ENCODE measurements at places on chromosomes 5 and 9.
A peak's percentile ranks its signal among the peaks of the same experiment; 100 is the strongest.

DNA sequence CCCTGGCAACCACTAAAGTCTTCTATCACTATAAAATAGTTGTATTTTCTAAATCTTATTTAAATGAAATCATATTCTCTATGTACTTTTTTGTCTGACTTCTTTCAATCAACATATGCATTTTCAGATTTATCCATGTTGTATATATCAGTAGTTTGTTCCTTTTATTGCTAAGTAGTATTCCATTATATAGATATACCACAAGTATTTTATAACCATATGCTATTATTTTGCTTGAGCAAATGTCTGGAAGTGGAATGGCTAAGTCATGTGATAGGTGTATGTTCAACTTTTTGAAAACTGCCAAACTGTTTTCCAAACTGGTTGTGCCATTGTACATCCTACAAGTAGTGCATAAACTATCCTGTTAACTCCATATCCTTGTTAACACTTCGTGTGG lies 131.1 kb downstream of the CWC27 start:
- DNase-seq = no peak

DNA sequence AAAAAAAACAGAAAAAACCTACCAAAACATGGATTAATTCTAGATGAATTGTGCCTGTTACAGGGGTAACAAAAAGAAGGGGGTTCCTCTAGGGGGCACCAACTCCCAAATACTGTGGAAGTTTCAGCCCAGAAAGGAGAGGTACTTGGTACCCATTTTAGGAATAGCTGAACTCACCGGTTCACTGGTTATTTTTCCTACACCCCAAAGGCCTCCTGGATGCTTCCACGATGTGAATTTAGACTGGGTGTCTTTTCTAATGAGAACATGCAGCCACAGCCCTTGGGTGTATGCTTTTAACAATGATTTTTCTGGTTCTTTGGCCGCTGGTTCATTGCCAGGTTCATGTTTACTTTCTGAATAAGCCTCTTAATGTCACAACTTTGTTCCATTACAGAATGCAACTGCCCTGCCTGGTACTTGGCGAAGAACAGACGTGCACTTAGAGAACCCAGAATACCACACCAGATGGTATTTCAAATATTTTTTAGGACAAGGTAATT lies 46.7 kb downstream of the GARNL3 start:
- peak; percentile 2 for DNase-seq

DNA sequence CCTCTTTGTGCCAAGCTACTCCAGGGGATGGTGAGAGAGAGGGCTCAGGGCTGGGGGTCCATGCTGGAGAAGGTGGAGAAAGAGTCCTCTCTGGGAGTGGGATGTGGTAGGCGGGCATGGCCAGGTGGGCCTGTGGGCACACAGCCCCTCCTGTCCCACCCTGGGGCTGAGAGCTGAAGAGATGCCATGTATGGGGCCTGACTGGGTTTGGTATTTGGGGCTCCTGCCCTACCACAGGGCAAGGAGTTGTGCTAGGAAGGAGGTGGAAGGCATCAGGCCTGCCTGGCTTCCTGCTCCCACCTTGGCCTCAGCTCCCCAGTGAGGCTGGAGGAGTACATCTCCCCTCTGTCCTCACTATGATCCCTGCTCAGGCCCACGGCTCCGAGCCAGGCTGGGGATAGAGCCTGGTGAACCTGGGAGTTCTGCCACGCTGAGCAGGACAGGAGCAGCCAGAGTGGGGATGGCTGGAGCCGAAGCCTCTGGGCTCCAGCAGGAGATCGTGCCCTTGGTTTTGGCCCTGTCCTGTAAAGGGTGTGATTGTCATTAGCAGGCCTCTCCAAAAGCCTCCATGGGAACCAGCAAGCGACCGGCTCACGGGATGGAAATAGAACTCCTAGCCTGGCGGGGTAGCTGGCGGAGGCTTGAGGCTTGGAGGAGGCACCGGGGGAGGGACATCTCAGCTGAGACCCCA lies 75.5 kb downstream of the CACNA1B start:
- DNase-seq = no peak

GRCh38 chr9:112858625-112859147 lies 32.0 kb downstream of the SLC46A2 start:
- no peak for DNase-seq

GRCh38 chr5:179870403-179870903 lies 11.8 kb upstream of the MRNIP start:
- peak; percentile 37 for DNase-seq

DNA sequence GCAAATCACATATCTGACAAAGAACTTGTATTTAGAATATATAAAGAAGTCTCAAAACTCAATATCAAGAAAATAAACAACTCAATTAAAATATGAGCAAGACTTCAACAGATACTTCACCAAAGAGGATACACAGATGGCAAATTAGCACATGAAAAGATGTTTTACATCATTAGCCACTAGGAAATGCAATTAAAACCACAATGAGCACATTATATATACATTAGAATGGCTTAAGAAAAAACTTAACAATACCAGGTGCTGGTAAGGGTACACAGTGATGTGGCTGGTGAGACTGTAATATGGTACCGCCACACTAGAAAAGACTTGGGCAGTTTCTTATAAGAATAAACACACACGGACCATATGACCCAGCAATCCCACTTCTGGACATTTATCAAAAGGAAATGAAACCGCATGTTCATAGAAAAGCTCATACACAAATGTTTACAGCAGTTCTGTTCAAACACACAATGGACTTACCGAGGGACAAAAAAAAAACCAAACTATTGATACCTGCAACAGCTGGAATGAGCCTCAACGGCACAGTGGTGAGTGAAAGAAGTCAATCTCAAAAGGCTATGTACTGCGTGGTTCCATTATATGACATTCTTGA lies 27.6 kb downstream of the SEMA4D start:
- no peak for DNase-seq

GRCh38 chr5:18370531-18370930 lies 736.3 kb downstream of the TAF11L14 start:
- no peak for DNase-seq

DNA sequence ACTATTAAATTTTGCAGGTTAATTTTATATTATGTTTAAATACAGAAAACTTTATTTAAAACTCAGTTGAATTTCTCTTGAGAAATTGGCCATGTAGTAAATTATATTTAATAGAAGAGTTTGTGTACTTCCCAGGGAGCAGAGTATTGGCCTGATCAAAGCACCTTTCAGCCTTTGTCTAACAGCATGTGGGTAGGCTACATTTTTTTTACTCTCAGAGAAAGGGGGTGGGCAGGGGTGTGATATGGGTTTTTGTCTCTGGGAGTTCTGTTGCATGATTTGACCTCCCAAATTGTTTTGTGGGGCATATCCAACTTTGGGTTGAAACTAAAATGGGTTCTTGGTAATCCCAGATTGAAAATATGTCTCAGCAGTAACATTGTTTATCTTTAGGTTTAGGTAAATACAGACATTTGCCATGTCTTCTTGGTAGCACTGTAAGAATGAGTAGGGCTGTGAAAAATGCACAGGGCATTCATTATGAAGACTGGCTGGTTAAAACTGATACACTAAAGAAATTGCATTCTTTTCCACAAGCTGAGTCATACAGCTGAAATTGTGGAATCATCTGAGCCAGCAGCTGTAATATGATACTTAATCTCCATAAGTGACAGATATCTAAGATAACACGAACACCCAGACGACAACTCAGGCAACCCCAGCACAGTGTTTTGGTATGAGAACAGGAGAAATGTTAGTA lies 75.4 kb upstream of the CDKN2B start:
- DNase-seq = peak; percentile 90

DNA sequence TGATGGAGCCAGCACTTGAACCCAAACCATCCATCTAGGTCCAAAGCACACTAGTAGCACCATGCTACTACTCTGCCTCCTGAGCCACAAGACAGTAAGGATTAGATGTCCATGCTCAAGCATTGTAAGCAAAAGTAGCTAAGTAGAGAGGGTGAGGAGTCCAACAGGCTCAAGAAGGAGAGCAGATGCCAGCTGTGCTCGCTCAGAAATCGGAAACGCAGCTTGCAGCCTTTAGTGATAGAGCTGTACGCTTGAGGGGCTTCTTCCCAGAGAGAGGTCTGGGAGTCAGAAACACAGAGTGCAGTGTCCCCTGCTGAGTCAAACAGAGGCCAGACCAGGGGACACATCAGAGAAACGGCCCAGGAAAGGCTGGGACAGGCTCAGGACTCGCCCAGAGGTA lies 32.7 kb upstream of the GABRP start:
- DNase-seq = no peak

DNA sequence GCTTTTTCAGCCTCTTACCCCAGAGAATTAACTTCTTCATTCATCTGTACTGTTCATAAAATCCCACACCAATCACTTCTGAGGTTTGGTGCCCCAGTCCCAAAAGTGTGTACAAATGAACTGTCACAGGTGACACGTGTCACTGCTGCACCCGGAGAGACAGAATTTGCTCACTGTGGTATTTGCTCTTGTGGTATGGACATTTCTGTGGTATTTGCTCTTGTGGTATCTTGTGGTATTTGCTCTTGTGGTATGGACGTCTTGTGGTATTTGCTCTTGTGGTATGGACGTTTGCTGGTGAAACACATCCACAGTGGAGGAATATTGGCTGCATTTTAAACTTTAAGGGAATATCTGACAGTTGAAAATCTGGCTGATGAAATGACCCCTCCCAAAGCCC lies 214.9 kb upstream of the DAP start:
- peak; percentile 16 for DNase-seq

DNA sequence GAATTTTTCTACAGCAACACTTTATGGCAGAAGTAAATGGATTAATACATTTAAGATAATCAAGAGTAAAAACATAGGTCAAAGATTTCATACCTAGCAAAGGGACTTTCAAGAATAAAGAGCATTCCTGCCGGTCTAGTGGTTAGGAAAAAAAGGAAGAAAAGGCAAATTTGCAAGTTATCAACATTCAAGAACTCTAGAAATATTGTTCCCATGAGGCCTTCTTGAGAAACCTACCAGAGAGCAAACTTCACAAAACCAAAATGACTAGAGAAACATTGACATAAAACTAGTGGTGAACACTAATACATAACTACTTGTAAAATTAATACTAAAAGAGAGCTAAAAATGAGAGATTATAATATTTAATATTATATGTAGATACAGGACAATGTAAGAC lies 320.2 kb upstream of the RGMB start:
- DNase-seq = no peak

DNA sequence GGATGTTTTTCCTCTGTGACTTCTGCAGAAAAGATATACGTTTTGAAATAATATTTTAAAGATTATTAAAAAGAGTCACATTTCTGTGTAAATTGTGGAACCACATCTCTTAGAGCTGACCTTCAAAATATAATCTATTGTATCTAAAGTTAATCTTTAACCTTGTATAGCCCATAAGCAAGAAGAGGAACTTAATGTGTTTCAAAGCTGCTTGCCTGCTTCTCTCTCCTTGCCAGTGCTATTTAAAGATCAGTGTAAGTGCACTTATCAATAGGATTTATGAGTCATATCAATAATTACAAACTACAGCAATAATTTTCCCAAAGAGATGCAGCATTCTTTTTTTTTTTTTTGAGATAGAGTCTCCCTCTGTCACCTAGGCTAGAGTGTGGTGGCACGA lies 29.4 kb upstream of the GDA start:
- no peak for DNase-seq

- peak; percentile 36 for DNase-seq
Observed at GRCh38 chr9:130869250-130869649, 27.4 kb downstream of the QRFP start.

- no peak for DNase-seq
Observed at GRCh38 chr9:113176803-113177202, 26.0 kb downstream of the SLC31A2 start.

DNA sequence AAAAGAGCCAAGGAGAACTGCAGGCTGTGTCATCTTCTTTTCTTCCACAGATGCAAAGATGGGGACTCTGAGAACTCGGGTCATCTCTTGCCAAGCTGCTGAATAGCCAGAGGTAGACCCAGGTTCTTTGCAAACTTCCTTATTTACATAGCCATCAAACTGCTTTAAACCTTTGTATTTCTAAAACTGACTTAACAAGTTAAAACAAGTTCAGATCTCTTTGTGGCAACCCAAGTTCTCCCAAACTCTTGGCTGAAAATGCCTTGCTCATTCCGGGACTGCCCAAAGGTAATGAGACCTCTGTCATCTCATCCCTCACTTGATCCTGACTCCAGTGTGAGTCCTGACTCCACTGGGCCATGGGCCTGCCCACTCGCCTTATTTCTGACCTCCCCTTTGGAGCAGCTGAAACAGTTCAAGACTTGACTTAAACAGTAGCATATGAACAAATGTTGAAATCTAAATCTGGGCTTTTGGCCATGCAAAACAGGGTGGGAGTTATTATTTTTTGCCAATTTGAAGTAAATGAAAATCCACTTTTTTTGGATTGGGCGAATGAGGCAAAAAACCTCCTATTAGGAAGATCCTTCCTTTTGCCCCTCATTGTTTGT lies 50.6 kb downstream of the FBXL7 start:
- no peak for DNase-seq

DNA sequence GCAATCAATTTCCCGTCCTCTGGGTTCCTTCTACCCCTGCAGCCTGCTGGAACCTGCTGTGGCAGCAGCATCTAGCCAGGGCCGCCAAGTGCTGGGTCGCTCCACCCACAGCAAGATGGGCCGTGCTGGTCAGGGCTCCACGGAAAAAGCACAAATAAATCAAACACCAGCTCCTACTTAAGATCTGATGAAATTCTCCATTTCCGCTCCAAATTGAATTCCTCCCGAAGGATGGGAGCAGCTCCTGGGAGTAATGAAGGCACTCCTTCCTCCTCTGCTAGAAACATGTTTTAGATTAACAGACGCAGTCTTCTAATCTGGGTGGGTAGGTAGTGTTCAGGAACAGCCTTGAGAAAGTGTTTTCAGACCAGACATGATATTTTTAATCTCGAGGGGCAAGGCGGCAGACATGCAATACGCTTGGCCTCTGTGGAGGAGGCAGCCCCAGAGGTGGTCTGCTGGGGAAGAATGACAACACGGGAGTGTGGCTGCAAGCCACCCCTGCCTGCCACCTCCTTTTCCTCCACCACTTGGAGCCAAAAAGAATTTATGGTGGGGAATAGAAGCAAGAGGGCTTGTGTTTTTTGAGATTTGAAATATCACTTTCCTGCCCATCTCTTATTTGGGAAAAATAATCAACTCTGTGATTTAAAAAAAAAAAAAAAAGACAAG lies 194.1 kb downstream of the AOPEP start:
- no peak for DNase-seq

All from kidney tubule cell (primary cell).